ENCODE measurements at places on chromosomes 2 and 18. TPM values are rescaled to one million over a fixed set of nuclear protein-coding genes. Genes with fewer than 3 reads are reported as not detected.

Gene MROH2A
- total RNA-seq, result not detected

Gene SERPINB2
- 2.0 TPM for total RNA-seq

Gene SP5
- 0.77 TPM for total RNA-seq

Gene CSRNP3
- 81.7 TPM for total RNA-seq

Gene PSD4
- 20.5 TPM for total RNA-seq

Gene KLHL41
- total RNA-seq, result 209 TPM

Gene GKN1
- not detected for total RNA-seq

Gene TEKT4
- total RNA-seq, result 0.22 TPM

Gene NYAP2
- 8.2 TPM for total RNA-seq

Gene CCDC148
- 13.1 TPM for total RNA-seq
